ENCODE measurements at places on chromosomes 2 and 18. TPM values are rescaled to one million over a fixed set of nuclear protein-coding genes. Genes with fewer than 3 reads are reported as not detected.

Gene CDK15
- total RNA-seq = not detected

GRCh38 chr2:40487602-40488001 lies 35.7 kb upstream of the SLC8A1 start:
- no peak for DNase-seq

DNA sequence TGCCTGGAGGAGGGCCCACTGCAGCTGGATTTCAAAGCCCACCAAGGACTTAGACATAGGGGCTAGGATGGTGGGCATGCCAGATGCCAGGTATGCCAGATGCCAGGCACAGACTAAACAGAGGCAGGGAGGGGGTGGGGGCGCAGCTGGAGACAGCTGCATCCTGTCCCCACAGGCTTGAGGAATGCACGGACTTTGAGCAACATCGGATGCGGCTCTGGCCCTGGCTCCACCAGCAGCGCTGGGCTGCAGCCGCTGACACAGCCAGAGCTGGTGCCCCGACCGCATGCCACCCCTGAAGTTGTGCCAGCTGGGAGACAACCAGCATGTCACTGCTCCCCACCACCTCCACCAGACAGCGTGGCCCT lies 39.5 kb downstream of the AQP12A start:
- no peak for DNase-seq

GRCh38 chr2:197148401-197148800 lies 162.2 kb downstream of the ANKRD44 start:
- DNase-seq = no peak

DNA sequence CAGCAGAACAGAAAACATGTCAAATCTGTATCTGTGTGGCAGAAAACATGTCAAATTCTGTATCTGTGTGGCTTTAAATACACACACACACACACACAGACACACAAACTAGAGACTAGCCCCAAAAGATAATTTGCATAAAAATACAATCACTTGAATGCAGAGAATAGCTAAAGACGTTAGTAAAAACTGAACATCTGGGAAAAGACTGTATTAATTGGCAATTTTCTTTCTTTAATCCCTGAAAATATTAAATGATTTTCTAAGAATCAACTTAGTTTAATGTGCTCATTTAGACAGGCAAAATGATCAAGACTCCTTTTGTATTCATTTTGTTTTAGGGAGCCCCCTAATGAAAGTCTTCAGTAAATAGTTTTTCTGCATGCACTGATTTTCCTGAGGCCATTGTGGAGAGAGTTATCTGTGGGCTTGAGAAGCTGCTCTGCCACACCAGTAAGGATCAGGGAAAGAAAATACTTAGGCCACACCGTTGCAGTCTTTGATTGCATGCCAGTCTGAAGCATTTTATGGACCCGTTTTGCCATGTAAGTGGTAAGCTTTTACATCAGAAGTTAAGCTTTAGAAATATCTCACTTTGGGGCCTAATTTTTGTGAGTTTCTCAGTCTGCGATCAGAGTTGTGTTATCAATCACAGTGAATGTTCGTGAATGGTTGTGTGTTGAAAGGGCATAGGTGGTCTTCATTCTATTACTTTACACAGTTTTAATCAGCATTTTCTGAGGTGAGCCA lies 2.2 kb downstream of the SPATS2L start:
- peak; percentile 7 for DNase-seq

GRCh38 chr2:38537937-38538525 lies 64.7 kb downstream of the HNRNPLL start:
- DNase-seq = no peak

- DNase-seq = no peak
These were observed 26.5 kb downstream of the MDH1 start for GRCh38 chr2:63614983-63615945.

- DNase-seq = no peak
These were observed 84.8 kb upstream of the CRIM1 start for GRCh38 chr2:36270758-36271157.

GRCh38 chr2:226548732-226549131 lies 250.9 kb downstream of the IRS1 start:
- DNase-seq = no peak

DNA sequence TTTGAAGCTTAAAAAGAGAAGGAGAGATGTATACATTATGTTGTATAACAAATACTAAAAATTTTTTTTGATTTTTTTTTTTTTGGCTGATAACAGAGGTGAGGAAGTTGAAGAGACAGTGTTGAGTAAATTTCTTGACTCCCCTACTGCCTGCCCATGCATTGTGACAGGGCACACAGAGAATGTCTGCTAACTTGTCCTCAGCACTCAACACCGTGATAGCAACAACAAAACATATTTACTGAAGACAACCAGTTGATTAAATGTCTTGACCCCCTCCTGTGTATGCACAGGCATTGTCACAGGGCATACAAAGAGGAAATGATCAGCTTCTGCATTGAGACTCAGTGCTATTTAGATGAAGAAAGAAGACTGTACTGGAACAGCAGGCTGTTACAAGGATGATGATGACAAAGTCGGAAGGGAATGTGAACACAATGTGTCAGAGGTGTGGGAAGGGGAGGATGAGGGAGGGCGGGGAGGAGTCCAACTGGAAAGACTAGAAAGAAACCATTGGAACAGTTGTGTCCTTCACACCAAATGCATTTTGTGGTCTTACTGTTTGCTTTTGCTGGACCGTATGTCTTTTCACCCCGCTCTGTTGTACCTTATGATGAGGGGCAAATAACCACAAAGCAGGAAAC lies 89.5 kb downstream of the CERS6 start:
- DNase-seq = no peak

Data from OCI-LY7 (cell line).